ENCODE measurements at places on chromosomes 7 and 10.

DNA sequence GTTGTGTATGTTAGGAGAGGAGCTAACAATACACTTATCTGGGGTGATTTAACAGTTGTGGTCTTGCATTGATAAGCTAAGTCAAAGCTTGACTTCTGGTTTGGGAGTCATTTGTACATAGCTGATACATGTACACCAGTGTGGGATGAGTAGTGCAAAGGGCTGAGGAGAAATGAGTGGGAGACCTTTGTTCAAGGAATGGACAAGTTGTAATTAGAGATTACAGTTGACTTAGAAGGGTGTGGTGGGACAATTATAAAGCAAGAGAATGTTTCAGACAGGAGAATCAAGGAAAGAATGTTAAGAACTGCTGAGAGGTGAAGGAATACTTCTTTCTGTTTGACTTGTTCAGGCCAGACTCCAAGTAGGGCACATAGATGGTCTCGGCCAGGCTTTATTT, 209.7 kb upstream of the STEAP4 start:
- no peak for DNase-seq

DNA sequence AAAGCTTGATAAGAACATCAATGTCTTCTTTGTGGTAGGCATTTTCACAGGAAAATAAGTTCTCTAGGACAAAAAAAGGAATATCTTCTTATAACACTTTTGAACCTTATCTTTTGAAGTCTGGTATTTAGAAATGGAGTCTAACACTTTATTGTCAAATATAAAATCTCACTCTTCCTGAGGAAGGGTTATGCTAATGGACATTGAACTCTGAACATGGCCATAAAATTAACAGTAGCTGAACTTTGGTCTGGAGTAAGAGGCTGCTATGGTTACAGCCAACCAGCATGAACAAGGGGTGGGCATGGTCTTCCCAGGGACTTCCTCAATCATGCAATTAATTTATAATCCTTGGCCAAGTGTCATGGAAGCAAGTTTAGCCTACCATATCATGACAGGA, at the start of gene CLRN3:
TSS of gene CLRN3 (minus strand) at position 199 of the 400 bp plus-strand sequence. CDS start at position 42, 157 bp downstream.
- no peak for DNase-seq

- no peak for DNase-seq
Measured at GRCh38 chr10:4673279-4674040, 152.5 kb upstream of the AKR1E2 start.

- no peak for DNase-seq
Measured at GRCh38 chr10:11687779-11688447, 54.3 kb upstream of the ECHDC3 start.

- peak; percentile 64 for DNase-seq
Measured at GRCh38 chr10:112471878-112472487, 25.0 kb downstream of the VTI1A start.

DNA sequence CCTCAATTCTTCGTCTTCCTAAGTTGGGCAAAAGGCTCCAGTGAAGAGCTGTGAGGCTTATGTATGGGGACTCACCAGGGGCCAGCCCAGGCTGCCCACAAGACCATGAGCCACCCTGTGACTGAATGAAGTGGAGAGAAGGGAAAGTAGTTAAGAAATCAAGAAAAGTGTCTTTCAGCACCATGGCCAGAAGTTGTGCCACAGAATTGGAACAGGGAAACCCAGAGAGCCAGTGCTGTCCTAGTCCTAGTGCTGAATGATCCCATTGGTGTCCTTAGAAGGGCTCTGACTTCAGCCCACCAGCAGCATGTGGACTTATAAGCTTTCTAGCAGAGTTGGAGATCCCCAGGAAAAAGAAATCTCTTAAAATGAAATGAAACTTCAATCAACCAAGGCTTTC, 37.0 kb upstream of the CCSER2 start:
- peak; percentile 74 for DNase-seq

- DNase-seq = no peak
Measured at GRCh38 chr10:50281967-50282522, 30.7 kb upstream of the ASAH2 start.

GRCh38 chr7:151963895-151964870, 7.9 kb downstream of the GALNTL5 start:
- no peak for DNase-seq

- no peak for DNase-seq
Measured at GRCh38 chr10:16520900-16521299, 779 bp downstream of the C1QL3 start.

GRCh38 chr7:39686261-39686924, 63.0 kb downstream of the RALA start:
- no peak for DNase-seq

GRCh38 chr10:8416192-8416701, 361.8 kb downstream of the GATA3 start:
- no peak for DNase-seq

- no peak for DNase-seq
Measured at GRCh38 chr7:36810489-36810888, 86.2 kb upstream of the AOAH start.

- DNase-seq = no peak
Measured at GRCh38 chr7:114354306-114354705, 60.3 kb upstream of the FOXP2 start.

DNA sequence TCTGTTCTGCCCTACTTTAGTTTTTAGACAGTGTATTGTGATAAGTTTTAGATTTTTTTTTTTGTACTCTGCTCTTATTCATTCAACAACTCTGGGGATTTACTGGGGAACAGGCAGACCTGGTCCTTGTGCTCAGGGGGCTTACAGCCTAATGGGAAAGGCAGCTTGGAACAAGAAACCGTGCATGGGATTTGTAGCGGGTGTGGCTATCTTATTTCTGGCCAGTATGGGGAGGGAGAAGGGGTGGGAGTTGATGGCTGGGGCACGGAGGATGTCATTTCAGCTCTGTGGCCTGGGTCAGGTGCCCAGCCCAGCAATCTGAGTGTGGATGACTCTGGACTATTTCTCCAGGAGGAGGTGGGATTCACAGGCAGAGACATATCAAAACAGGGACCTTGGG, 47.0 kb downstream of the GRK5 start:
- DNase-seq = no peak
